ENCODE measurements at places on chromosomes 1 and 21.
A peak's percentile ranks its signal among the peaks of the same experiment; 100 is the strongest.

- no peak for DNase-seq
Measured at GRCh38 chr1:22780696-22781095, 70.1 kb downstream of the EPHB2 start.

GRCh38 chr1:174217787-174218574 is 58.7 kb downstream of the RABGAP1L start:
- DNase-seq: no peak

GRCh38 chr1:168368131-168368530 is 87.5 kb downstream of the TBX19 start:
- DNase-seq: no peak

DNA sequence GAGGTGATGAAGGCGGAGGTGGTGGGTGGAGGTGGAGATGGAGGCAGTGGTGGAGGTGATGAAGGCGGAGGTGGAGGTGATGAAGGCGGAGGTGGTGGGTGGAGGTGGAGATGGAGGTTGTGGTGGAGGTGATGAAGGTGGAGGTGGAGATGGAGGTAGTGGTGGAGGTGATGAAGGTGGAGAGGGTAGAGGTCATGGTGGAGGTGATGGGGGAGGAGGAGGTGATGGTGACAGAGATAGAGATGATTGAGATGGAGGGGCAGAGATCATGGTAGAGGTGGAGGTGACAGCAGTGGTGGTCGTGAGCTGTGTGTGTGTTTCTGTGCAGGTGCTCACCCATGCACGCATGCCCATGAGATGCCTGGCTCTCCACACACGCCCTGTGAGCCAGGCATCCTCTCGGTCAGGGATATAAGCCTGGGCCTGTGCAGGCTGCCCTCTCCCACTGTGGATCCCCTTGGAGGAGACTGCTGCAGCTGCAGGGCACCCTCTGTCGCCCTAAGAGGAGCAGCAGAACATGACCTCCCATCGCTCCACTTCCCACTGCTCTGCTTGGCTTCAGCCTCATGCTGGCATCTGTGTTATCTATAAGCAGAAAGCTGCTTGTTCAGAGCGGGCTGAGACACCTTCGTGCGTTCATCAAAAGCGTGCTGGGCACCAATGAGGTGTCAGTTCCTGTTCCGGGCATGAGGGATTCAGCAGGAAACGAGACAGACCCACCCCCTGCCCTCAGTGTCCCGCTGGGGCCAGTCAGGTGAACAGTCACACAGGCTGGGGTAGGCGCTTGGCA is 20.5 kb upstream of the NPHP4 start:
- peak; percentile 30 for DNase-seq

DNA sequence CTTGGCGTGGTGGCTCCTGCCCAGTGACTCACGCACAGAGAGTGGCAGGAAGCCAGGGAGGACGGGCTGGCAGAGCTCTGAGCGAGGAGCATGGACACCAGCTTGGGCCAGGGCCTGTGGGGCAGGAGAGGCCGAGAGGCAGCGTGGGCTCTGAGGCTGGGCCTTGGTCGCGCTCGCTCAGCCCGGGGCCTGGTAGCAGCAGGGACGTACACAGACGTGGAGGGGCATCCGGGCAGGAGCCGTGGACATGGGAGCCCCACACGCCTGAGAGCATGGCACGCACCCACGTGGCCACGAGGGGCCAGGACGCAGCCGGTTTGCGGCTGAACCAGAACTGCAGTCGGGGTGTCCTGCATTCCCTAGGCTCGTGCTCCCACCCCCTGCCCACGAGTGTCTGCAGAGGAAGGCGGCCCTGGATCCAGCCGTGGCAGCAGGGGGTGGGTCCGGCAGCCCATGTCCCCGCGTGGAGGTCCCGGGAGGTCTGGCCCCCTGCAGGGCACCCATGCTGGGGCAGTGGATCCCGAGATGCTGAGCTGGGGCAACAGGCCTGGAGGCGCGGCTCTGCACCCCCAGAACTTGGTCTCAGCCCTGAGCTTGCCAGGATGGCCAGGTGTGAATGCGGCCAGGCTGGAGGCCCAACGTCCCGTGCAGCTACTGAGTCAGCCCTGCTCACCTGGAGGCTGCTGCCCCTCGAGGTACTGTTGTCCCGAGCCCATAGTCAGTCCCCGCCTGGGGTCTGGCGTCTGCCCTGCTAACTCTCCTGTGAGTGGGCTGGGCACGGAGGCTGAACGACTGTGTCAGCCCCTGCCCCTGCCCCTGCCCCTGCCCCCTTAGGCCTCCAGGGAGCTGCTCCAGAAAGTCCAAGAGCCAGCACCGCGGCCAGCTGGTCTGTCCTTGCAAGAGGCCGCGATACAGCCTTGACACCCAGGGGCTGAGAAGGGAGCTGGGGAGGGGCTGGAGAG is 61.6 kb downstream of the SLX9 start:
- DNase-seq: no peak
